NCI-H1092 (cell line): ENCODE measurements at places on chromosomes 1 and 21.

GRCh38 chr1:32989160-32990050, 24.8 kb upstream of the RNF19B start:
- DNase-seq, result no peak

GRCh38 chr1:230087028-230087716, 20.1 kb downstream of the GALNT2 start:
- DNase-seq, result no peak

DNA sequence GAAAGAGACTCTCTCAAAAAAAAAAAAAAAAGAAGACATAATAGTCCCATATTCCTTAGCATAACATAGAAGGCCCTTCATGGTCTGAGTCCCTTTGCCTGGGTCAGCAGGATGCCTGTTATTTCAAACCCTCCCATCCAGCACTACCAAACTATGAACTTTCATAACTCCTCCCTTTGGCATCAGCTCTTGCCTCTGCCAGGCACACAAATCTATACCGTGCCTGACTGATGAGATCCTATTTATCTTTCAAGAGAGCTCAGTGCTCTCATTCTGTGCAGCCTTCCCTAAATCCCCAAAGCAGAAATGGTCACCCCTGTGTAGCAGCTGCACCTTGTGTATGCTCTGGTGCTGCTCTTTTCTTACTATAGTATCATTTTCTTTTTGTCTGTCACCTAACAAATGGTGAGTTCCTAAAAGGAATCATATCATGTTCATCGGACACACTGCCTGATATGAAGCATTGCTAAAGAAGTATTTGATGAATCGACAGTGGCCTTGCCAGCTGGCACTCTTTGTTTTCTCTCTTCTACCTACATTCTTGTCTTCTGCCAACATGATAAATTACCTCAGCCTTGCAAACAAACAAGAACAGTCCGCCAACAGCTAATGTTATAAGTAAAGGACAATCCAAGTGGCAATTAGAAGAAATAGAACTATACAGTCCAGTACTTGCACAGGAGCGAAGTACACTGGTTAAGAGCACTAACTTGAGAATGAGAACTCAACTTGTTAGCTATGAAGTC, 29.9 kb downstream of the FMO4 start:
- DNase-seq, result no peak

DNA sequence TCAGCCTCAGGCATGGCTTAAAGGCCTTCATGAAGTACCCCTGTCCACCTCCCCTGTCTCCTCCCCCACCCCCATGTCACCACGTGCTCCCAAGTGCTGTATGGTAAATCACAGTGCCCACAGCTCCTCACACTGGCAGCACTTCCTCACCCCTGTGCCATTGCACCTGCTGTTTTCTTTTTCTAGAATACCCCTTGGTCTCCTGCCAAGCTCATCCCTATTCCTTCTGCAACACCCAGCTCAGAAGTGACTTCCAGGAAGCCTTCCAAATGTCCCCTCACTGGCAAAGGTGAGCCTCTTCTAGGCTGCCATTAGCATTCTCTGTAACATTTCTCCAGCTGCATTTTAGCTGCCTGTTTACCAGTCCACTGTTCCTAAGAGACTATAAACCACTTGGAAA, 9.4 kb downstream of the AKNAD1 start:
- peak; percentile 38 for DNase-seq

DNA sequence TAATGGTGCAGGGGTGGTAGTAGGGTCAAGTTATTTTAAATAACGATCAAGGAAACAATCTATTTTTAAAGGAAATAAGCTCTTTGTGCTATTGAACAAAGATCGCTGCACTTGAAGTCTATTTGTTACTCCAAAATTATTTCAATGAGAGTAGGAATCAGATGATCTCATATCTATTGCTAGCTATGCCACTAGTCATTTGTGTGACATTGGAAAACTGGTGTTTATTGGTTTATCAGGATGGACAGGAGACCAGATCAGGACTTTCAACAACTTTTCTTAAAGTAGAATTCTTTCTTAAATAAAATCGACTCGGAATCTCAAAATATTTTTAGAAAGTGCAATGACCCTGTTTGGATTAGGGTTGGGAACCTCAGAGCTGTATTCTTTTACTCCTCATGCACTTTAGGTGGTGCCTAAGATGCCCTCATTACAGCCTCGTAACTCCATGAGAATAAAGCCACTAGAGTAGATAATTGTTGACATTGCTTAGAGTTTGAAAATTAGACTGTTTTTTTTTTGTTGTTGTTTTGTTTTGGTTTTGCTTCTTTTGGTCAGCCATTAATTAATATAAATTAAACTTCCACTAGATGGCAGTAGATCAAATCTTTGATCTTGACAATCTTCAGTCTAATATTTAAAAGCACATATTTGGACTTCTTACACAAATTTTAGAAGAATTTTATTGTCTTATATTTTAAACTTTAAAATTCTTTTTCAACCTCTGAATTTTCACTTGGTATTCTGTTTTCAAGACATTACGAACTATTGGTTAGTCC, 352.4 kb downstream of the USP25 start:
- no peak for DNase-seq

GRCh38 chr1:156025876-156026275, 5.1 kb upstream of the SSR2 start:
- peak; percentile 31 for DNase-seq

GRCh38 chr1:224644553-224645154, 28.5 kb downstream of the CNIH3 start:
- no peak for DNase-seq

GRCh38 chr1:207500306-207500705, 4.3 kb downstream of the CR1 start:
- DNase-seq, result no peak
